ENCODE measurements at places on chromosomes 5 and 9.

DNA sequence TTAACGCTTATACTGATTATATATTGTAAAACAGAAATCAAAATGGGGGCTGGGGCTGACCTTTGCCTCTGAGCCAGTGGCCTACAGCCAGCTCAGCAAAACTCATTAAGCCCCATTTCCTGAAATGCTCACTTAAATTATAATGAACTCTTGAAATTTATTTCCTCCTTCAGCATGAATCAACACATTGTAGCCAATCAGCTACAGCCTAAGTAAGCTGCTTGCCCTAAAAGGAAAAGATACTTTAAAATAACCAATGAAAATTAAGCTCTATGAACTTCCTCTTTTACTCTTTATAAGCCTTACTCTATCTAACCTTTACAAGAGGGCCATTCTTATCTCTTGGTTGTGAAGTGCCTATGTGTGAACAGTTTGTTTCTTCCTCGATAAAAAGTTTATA lies 33.5 kb upstream of the SUB1 start:
- no peak for DNase-seq

DNA sequence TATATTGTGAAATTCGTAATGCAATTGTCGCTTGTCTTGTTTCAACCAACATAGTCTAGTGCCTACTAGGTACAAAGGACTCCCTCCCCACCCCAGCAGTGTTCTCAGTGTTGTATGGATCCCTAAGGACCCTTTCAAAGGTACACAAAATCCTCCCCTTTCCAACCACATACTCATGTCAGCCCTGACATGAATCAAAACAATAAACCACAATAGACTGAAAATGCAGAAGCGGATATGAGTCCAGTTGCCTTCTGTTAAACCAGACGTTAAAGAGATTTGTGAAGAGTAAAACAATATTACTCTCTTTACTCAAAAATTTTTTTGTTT lies 82.4 kb upstream of the IFNK start:
- DNase-seq: no peak

DNA sequence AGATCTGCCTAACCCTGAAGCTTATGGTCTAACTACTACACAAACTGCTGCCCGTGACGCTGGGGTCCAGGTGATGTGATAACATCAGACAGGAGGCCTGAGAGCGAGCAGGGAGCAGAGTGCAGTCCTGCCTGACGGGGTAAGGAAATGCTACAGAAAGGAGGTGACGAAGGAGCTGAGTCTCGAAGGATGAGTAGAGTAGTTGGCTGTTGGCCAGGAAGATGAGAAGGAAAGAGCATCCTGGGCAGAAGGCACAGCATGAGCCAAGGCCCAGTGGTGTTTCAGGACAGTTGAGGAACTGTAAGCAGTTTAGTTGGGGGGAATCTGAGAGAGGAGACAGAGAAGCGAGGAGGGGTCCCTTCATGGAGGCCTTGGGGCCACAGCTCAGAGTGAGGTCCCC lies 136.0 kb upstream of the TBC1D2 start:
- DNase-seq: no peak

DNA sequence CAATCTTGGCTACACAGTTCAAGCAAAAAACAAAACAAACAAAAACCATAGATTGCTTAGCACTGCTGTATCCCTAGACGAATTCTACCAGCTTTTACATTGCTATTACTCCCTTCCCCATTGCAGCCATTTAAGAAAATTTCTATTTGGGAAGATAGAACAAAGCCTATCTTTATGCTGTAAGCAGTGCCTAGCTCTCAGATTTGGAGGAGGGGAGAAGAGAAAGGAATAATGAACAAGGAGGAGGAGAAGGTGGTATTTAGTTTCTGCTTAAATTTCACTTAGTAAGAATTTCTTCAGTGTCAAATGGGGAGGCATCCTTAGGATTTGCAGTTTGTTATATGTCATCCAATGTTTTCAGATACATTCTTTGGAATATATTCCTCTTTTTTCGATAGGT lies 16.2 kb upstream of the TLE1 start:
- DNase-seq: no peak

GRCh38 chr9:126515001-126515872 lies 98.5 kb upstream of the LMX1B start:
- DNase-seq: peak; percentile 21

DNA sequence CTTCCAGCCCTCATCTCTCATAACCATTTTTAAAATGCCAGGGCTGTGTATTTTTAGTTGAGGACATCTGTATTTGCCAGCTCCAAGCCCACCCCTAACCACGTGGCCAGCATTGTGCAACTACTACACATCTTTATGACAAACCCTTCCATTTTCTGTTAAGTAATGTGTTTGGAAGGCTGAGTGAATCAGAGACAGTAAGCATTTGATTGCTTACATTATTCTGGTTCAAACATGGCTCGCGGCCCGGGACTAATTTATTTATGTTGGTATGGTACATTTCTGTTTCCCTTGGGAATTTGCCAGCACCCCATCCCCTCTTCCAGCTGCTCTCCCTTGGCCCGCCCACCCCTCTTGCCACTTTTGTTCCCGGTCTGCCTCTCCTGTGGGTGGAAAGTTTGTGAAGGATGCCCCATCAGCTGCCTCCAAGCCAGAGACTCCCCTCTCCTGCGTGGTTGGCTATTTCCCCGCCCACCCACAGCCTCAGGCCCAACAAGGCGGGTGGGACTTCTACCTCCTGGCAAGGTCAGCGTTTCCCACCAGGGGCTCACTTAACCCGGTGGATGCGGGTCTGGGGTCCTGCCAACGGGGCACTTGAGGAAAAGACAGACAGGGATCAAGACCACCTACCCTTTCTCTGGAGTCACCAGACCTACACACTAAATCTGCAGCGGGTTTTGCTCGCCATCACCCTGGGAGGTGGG lies 162.2 kb downstream of the HSD17B3 start:
- no peak for DNase-seq

DNA sequence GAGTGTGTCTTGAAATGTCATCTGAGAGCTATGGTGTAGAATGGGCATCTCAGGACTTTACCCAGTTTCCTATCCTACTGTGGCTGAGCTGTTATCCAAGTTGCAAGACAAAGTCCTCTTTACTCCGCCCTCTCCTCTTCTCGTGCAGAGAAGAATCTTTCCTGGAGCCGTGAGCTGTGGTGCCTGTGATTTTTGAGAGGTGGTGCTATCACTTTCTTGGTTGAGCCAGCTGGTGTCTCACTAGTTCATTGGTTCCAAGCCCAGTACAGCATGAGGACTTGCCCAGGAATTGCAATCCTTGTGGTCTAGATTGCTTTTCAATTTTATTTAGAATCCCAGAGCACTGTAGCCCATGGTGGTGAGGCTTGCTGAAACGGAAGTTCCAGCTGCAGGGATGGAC lies 2300.3 kb downstream of the MAT2B start:
- DNase-seq: peak; percentile 80

GRCh38 chr5:98309785-98310598 lies 463.5 kb upstream of the RGMB start:
- peak; percentile 90 for DNase-seq
